EH (cell line): ENCODE measurements at places on chromosomes 6 and 20.

DNA sequence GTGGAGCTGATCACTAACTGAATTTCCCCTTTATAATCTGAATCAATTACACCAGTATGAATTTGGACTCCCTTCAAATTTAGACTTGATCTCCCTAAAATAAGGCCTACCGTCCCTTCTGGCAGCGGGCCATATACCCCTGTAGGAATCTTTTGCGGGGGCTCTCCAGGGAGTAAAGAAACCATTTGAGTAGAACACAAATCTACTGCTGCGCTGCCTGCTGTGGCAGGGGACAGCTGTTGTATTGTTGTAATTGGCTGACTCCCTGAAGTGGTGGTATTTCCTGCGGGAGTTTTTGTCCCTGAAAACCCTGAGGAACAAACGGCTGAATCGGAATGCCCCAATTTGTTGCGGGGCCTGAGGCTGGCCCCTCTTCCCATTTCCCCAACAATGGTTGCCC, 16.0 kb upstream of the PTCRA start:
- DNase-seq: no peak

- DNase-seq: no peak
Observed at GRCh38 chr20:43900496-43900895, 14.2 kb upstream of the TOX2 start.

DNA sequence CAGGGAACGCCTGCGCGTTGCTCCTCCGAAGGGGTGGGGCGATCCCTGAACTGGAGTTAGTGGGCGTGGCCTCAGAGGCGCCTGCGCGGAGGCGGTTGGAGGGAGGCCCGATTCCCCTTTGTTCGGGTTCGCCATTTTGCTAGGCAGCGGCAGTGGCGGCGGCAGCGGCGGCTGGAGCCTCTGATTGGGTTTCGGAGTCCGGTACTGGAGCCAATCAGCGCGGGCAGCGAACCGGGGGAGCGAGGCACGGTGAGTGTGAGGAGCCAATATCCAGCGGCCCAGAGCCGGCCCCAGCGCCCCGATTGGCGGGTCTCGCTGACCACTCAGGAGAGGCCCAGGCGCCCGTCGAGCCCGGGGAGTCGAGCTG, at the start of gene NFYA:
NFYA (plus strand) TSS at position 139 of the 367 bp plus-strand sequence. CDS start 6,116 bp downstream, outside the sequence.
- DNase-seq: no peak

- DNase-seq: no peak
Observed at GRCh38 chr6:85077098-85077497, 312.7 kb upstream of the TBX18 start.
